ENCODE measurements at places on chromosomes 7 and 10.
A peak's percentile ranks its signal among the peaks of the same experiment; 100 is the strongest.

DNA sequence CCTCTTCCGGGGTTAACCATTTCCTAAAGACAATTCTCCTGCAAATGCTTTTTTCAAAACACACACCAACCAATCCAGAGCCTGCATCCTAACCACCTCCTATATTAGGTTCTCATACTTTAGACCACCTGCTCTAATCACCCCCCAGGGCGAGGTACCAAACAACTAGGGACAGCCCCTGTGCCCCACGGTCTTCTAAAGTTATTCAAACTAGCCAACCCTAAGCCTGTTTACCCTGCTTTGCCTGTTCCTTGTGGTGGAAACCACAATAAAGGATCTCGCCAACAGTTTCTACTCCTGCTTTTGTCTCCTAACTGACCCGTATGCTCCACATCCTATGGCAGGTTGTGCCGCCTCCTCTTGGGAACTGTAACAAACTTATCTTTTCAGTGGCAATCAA is 21.1 kb downstream of the SP4 start:
- DNase-seq = no peak

DNA sequence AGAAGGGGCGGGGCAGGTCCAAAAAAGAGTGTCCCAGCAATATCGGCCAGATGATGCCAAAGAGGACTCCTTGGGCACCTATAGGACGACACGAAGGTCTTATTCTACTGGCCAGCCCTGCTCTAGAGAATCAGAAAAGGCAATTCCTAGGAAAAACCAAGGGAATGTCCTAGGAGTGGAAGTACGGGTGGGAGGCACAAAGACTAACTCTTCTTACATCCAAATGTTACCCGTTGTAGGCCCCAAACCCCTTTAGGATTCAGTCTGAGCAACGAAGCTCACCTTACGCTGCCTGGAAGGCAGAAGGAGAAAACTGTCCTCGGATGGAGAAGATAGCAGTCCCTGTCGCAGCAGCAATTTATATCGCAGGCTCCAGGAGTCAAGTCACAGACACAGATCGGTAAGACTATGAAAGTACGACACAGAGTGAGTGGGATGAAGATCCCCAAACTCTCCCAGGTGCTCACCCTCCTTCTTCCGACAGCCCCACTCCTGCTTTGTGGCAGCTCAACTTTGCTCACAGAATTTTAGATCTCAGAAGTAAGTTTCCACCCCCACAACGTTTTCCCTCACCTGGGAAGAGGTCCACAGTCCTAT is 558 bp downstream of the TCTN3 start:
- DNase-seq = no peak

DNA sequence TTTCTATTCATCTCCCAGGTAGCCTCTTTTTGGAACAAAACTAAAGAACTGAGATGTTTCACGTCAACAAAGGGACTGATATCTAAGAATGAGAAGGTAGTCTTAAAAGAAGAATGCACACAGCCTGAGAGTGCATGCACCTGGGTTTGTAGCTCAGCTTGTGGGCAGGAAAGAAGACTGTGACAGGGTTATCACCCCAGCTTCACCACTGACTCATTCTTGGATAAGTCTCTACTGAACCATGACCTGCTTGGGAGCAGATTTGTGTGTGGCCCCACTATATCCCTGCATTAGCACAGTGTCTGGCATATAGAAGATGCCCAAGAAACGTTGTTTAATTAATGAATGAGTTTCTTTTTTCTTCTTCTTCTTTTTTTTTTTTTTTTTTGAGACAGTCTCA is 187.5 kb downstream of the GPAM start:
- DNase-seq = no peak

GRCh38 chr10:69353977-69354635 is 62.6 kb downstream of the TACR2 start:
- no peak for DNase-seq

GRCh38 chr10:12707461-12708185 is 293.9 kb downstream of the CCDC3 start:
- peak; percentile 25 for DNase-seq

DNA sequence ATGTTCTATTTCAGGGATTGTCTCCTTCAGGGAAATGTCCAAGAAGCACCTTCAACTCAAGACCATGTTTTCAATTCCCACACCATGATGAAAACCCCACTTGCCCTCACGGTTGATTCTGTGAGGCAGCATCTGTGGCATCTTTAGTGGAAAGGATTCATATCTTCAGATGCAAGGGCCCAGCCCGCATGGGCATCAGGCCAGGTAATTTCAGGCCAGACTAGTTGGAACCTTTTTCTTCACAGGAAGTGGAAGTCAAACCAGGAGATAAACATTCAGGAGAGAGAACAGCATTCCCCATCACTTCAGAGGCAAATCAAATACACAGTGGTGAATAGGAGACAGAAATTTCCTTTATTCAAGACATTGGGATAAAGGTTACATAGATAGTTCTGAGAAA is 88.8 kb downstream of the JCAD start:
- no peak for DNase-seq

DNA sequence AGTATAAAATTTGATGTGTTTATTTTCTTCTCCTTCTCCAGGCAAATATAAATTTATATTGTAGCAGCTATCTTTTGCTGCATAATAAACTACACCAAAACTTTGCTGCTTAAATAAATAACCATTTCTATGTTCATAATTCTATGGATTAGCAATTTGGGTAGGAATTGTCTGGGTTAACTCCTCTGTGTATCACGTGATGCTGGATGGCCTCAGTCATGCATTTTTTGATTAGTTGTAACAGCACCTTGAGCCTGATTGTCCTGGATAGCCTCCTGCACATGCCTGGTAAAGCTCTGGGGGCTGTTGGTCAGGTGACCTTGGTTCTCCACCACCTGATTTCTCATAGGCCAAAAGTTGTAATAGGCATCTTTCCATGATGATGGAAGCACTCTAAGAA is 572.9 kb downstream of the ETV1 start:
- no peak for DNase-seq

GRCh38 chr10:72140174-72140573 is 51.8 kb upstream of the SPOCK2 start:
- no peak for DNase-seq

- DNase-seq = no peak
These were observed 245.5 kb downstream of the REEP3 start for GRCh38 chr10:63766745-63767137.

- DNase-seq = no peak
These were observed 11.7 kb downstream of the ORC5 start for GRCh38 chr7:104196161-104196560.

DNA sequence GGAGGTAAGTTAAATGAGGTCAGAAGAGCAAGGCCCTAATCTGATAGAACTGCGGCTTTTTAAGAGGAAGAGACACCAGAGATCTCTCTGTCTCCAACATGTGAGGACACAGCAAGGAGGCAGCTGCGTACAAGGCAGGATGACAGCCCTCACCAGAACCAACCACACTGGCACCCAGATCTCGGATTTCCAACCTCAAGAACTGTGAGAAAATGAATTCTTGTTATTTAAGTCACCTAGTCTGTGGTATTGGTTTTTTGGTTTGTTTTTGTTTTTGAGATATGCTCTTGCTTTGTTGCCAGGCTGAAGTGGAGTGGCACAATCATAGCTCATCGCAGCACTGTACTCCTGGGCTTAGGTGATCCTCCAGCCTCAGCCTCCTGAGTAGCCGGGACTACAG is 127.2 kb downstream of the DLG5 start:
- no peak for DNase-seq

Data from stimulated activated CD4-positive, alpha-beta T cell treated with anti-CD3 and anti-CD28 coated beads, TNF-alpha, amount 100 ng/mL, for 24 hours (primary cell).